ENCODE measurements at places on chromosomes 1 and 21.

GRCh38 chr1:233843525-233844204 is 60.8 kb upstream of the SLC35F3 start:
- peak; percentile 13 for DNase-seq

DNA sequence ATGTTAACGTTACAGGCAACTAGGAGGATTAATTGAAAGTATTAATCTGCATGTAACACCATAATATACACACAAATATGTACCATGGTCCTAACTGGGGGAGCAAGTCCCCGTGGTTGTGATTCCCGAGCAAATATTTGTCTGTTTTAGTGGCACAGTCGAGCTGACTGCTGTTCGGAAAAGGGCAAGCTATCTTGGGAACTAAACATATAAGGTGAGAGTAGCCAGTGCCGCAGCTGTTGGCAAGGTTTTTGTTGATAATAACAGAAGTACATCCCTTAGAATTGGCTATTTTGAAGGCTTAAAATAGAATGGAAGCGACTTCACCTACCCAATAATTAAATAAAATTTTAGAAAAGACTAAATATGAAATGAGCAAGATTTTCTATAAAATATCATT is 45.5 kb downstream of the UCHL5 start:
- no peak for DNase-seq

GRCh38 chr1:117642963-117643362 is 37.1 kb downstream of the TENT5C start:
- no peak for DNase-seq

DNA sequence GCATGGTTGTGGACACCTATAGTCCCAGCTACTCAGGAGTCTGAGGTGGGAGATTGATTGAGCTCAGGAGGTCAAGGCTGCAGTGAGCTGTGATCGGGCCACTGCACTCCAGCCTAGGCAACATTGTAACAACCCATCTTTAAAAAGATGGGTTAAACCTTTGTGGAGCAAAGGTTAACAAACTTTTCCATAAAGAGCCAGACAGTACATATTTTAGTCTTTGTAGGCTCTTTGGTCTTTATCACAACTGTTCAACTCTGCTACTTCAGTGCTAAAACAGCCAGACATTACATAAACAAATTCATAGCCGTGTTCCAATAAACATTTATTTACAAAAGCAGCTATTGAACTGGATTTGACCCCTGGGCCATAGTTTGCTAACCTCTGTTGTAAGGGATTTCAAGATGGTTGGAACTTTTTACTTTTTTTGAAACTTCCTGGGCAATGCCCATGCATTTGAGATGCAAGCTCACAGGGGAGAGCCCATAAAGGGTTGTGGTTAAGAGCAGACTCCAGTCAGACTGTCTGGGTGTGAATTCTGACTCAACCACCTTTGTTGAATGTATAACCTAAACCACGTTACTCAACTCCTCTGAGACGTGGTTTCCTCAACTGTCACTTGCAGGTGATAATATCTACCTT is 10.8 kb downstream of the INAVA start:
- no peak for DNase-seq

GRCh38 chr1:25971066-25971810 is 26.6 kb downstream of the PAFAH2 start:
- DNase-seq: no peak
